ENCODE measurements at places on chromosomes 11 and 22. TPM values are rescaled to one million over a fixed set of nuclear protein-coding genes. Genes with fewer than 3 reads are reported as not detected.

Gene L3MBTL2
- total RNA-seq = 27.4 TPM

Gene ESAM
- total RNA-seq = 45.9 TPM

Gene FAM111A
- 32.2 TPM for total RNA-seq

Gene GRM5
- total RNA-seq = not detected

Gene SPON1
- 13.5 TPM for total RNA-seq

Gene SDF2L1
- 36.6 TPM for total RNA-seq

Gene USP2
- total RNA-seq = 13.5 TPM

Gene PGA5
- total RNA-seq = 3.6 TPM

Gene TTC36
- 2.7 TPM for total RNA-seq

Gene OR52A1
- total RNA-seq = not detected

Gene FOLH1
- 13.1 TPM for total RNA-seq

Gene TCIRG1
- 439 TPM for total RNA-seq

Gene CD44
- 77.5 TPM for total RNA-seq

Gene MS4A5
- total RNA-seq = not detected

Gene MIOX
- not detected for total RNA-seq

Gene PRSS23
- 26.7 TPM for total RNA-seq

Gene OR52D1
- total RNA-seq = not detected

Gene ARHGAP42
- total RNA-seq = 43.3 TPM

Gene POTEH
- not detected for total RNA-seq

Gene MYO18B
- under 0.01 TPM for total RNA-seq

Gene SLN
- not detected for total RNA-seq

Gene SPI1
- 73.5 TPM for total RNA-seq

Gene PTS
- 40.0 TPM for total RNA-seq

Gene NCF4
- 71.4 TPM for total RNA-seq

Gene SCN3B
- 2.4 TPM for total RNA-seq

Gene SLC1A2
- total RNA-seq = 0.39 TPM

Gene PRODH
- total RNA-seq = 147 TPM

Gene OR8A1
- not detected for total RNA-seq

Gene CCDC157
- 10.5 TPM for total RNA-seq

Gene BACE1-AS
- total RNA-seq = 4.3 TPM

Gene FANCF
- 10.0 TPM for total RNA-seq

Gene CCDC116
- 2.0 TPM for total RNA-seq

Gene NLRP6
- 1.1 TPM for total RNA-seq

Gene MISFA
- 2.9 TPM for total RNA-seq

Gene CRYAB
- 702 TPM for total RNA-seq

Gene RASD2
- total RNA-seq = 0.20 TPM

Gene RFPL1
- not detected for total RNA-seq

Gene CWF19L2
- 28.0 TPM for total RNA-seq

Gene KRTAP5-10
- total RNA-seq = not detected

Gene MOV10L1
- 3.7 TPM for total RNA-seq

Gene CFAP300
- 2.1 TPM for total RNA-seq
